ENCODE measurements at places on chromosomes 11 and 22.

GRCh38 chr22:19012308-19012986 is 76.4 kb upstream of the PRODH start:
- no peak for DNase-seq

DNA sequence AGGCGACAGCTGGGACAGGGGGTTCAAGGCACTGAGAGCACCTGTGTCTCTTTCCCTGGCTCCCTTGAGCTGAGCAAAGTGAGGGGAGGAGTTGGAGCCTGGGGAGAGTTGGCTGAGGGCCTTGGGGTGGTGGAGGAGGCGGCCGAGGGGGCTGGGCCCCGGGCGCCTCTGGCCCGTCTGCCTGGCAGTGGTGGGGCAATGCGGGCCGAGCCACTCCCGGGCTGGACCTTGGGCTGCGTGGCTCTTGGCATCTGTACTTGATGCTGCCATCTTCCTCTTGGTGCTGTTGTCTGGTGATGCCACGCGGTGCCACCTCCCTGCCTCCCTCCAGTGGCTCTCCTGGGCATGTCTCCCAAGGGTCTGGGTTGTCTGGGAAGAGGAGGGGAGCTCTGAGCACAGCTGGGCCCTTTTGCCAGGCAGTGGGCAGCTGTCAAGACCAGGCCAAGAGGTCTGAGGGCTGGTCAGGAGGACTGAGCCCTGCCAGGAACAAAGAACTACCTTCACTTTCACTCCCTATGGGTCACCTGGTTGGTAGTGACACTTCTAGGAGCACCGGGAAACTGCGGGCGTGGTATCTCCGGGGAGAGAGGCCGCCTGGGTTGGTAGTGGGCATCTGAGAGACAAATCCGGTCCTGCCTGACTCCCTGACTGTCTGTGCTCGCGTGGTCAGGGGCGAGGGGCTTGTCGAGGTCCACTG is 1.3 kb downstream of the GRIK4 start:
- DNase-seq = no peak

GRCh38 chr11:107044503-107044902 is 26.2 kb upstream of the GUCY1A2 start:
- DNase-seq = no peak

GRCh38 chr22:28737701-28738100 is 3.9 kb downstream of the CHEK2 start:
- no peak for DNase-seq

DNA sequence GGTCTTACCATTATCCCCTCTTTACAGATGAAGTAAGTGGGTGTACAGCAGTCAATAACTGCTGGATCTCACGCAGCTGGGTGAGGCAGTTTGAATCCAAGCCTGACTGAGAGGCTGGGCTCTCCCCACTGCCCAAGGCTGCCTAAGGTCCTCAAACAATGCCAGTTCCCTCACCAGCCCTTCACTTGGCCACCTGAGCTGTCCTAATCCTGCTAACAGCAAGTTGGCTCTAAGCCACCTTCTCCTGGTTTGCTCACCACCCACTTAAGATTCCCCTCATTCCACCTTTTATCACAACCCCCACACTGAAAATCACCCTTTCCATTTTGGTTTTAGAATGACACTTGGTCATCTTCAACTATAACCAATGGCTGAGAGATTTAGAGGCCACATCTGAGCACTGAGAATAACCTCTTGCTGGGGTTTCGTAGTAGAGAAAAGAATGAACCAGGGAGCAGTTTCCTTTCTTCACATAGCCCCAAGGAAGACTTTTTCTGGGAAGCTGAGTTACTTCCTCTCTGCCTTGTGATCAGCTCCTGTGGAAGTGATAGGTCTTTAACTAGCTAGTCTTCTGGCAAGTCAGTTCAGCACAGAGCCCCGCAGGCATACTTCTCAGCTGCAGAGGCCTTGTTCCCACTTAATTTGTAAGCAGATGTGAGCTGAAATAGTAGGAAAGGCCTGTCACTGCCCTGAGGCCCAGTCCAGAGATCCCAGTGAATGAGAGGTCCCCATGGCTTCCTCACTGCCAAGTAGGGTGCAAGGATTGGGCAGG is 57.8 kb upstream of the TTC12 start:
- DNase-seq = no peak

GRCh38 chr11:46149826-46150225 is 28.6 kb upstream of the PHF21A start:
- no peak for DNase-seq

DNA sequence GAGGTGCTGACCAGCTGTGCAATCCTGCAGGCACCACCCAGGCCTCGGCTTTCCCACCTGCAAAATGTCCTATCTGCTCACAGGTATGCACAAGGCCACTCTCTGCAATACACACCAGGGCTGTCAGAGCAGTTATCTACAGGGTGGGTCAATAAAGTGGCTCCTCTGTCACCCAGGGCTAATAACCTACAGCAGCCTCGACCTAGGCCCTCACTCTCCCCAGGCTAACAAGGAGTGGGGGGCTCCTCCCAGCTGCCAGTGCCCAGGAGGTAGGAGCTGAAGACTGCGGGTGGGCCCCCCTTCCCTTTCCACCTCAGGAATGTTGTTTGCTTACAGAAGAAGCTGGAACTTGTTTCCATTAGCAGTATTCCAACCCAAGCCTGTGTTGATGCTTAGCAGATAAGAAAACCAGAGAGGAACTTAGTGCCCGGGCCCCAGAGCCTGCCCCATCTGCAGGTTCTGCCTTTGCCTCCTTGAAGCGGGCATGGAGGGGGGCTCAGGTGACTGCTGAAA is 26.8 kb downstream of the MYH9 start:
- DNase-seq = no peak

- no peak for DNase-seq
Observed at GRCh38 chr11:102384419-102385079, 37.5 kb downstream of the BIRC2 start.

DNA sequence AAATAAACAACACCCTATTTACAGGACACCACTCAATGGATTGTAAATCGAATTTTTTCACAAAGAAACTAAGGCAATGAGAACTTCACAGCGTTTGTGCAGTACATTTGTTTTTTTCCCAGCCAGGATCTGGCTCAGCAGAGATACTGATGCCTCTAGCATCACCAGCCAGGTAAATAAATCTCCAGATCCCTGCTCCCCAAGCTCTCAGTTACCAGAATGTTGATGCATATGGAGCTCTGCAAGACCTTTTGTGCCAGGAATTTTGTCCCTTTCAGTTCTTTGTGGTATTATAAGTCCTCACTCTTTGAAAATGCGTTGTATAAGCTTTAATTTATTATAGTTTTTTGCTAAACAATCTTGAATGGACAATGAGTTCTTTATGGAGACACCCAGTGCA is 137.6 kb downstream of the MSANTD4 start:
- DNase-seq = no peak

GRCh38 chr11:61724437-61724836 is 28.0 kb upstream of the MYRF start:
- DNase-seq = no peak

DNA sequence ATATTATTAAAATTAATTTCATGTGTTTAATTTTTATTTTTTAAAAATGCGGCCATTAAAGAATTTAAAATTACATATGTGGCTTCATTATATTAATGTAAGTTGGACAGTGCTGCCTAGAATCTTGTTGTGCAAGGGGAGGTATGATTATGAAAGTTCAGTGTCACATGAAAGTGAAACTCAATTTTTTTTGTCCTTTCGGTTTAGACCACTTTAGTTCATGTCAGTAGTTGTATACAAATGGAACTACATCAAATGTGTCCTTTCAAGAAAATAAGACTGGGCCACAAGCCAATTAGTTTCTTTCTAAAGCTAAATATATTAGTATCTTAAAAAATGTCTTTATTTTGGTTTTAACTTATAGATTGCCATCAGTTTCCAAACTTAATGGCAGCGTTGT is 35.7 kb downstream of the TBCEL start:
- no peak for DNase-seq
